ENCODE measurements at places on chromosomes 6 and 20. TPM values are rescaled to one million over a fixed set of nuclear protein-coding genes. Genes with fewer than 3 reads are reported as not detected.
A peak's percentile ranks its signal among the peaks of the same experiment; 100 is the strongest.

DNA sequence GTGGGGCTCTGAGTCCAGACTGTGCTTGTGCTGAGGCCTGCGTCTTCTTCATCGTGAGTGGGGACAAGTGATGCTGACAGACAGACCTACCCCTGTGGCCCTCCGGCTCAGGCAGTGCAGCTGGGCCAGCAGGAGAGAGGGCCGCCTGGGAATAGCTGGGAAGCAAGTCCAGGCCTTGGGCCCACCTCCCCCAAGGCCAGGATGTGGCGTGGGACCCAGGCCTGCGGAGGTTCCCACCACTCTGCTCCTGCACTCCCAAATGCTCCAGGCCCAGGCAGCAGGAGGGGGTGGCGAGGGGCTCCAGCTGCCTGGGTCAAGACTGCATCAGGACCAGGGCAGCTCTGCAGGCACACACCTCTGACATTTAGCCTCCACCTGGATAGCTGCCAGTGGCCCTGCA, 38.3 kb downstream of the DAAM2 start:
- no peaks in the 10 kb centered on the region for H3K4me1 ChIP-seq
- DNase-seq, result no peak
- no peak overlapping the region for H3K4me3 ChIP-seq
- H3K36me3 ChIP-seq, result no peaks in the 10 kb centered on the region
- no peaks in the 10 kb centered on the region for H3K27me3 ChIP-seq

DNA sequence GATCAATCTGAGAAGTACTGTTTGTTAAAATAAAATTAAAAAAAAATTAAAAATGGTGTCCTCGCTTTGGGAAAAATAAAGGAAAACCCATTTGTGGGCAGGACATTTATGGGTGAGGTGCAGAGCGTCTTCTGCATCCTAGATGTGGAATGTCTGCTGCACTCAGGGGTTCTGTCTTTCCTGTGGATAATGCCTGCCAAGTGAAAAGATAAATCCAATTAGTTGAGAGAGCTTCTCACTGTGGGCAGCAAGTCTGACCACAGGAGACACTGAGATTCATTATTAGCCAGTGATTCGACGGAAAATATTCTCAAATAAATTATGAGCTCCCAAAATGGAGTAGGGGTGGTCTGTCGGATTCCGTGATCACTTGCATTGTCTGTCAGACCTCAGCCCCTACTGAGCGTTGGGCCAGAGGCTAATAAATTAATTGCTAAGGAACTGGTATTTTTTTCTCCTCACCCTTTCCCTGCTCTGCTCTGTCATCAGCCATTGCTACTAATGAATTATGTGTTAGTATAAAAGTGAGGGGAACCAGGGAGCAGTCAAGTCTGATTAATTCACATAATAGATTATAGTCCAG, 10.0 kb downstream of the GMPR start:
- no peak overlapping the region for H3K27ac ChIP-seq
- no peak overlapping the region for H3K4me3 ChIP-seq
- no peaks in the 10 kb centered on the region for H3K36me3 ChIP-seq
- H3K4me1 ChIP-seq, result no peaks in the 10 kb centered on the region

RBM24 gene
- total RNA-seq, result not detected

DNA sequence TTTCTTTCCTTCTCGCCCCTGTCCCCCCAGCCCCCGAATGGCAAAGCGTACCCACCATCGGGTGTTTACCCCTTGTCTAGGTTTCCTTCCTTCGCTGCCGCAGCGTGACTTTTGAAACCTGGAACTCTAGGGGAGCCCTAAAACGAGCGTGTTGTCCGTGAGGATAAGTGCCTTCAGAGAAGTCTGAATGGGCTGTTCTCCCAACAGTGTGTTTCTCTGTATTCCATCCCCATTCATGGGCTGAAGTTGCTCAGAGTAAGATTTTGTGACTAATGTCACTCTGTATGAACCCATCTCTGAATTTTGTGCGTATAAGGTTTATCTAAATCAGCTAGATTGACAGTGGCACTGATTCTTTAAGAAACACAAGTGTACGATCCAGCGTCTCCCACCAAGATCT, 949 bp downstream of the MACROD2 start:
- H3K4me3 ChIP-seq, result peak overlapping the region; percentile 97
- H3K27ac ChIP-seq, result peak overlapping the region; percentile 36
- H3K4me1 ChIP-seq, result peaks cover 7% of the 10 kb centered on the region
- no peaks in the 10 kb centered on the region for H3K27me3 ChIP-seq
- no peak for DNase-seq

- H3K27me3 ChIP-seq, result no peaks in the 10 kb centered on the region
- H3K4me3 ChIP-seq, result no peak overlapping the region
- no peak for DNase-seq
- no peak overlapping the region for H3K27ac ChIP-seq
- no peaks in the 10 kb centered on the region for H3K36me3 ChIP-seq
Observed at GRCh38 chr6:19320111-19320581, 517.0 kb upstream of the ID4 start.

- no peaks in the 10 kb centered on the region for H3K27me3 ChIP-seq
- H3K4me3 ChIP-seq, result no peak overlapping the region
- peaks cover 9% of the 10 kb centered on the region for H3K4me1 ChIP-seq
- H3K27ac ChIP-seq, result no peak overlapping the region
- no peaks in the 10 kb centered on the region for H3K36me3 ChIP-seq
Observed at GRCh38 chr20:53672484-53673129, 79.0 kb upstream of the ZNF217 start.

DNA sequence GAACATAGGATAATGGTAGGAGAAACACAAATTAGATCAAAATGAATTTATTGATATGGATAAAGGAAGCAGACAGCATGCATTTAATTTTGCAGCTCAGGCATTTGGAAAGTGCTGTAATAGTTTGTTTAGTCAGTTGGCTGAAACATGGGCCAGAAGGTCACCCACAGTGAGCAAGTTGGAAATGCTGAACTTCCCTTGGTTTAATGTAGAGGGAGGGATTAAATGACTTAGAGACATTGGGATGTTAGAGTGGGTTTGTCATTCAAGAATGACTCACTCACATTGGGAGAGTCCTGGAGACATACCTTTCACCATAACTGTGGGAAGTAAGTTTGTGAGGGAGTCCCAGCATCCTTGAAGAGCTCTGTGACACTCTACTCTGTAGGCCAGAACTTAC, 231.5 kb upstream of the PLCB4 start:
- H3K4me1 ChIP-seq, result peaks cover 16% of the 10 kb centered on the region
- no peak overlapping the region for H3K4me3 ChIP-seq
- no peak for DNase-seq

DNA sequence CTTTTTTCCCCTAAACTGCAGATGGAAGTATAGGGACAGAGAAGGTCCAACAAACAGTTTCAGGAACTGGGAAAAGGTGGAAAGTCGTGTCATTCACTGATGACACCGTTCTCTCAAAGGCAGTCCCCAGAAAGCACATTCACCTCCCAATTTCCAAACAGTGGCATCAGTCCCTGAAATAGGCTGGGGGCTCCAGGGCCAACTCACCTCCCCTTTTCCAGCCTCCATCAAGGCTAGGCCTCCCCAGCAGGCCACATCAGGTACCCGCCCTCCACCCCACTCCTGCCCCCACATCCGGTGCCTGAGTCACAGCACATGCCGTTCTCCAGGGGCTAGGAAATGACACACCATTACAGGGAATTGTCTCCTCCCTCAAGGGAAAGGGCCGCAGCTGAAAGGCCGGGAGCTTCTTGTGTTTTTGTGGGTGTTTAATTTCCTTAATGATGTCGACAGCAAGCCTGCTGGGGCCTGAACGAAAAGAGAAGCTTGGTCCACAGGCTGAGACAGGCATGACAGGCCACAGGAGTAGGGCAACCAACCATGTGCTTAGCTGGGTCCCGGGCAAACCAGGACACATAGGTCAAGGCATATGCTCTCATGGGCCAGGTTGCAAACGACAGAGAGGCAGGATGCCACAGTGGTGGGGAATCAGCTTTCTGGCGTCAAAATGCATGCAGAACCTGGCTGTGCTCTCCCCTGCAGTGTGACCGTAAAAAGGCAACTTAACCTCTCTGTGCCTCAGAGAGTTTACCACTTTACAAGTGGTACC, 39.2 kb downstream of the ZMYND8 start:
- no peaks in the 10 kb centered on the region for H3K27me3 ChIP-seq
- H3K4me3 ChIP-seq, result no peak overlapping the region
- peaks cover 97% of the 10 kb centered on the region for H3K4me1 ChIP-seq
- no peak for DNase-seq
- peak overlapping the region; percentile 97 for H3K27ac ChIP-seq

EFCAB8 gene
- total RNA-seq, result 2.0 TPM

- no peaks in the 10 kb centered on the region for H3K4me1 ChIP-seq
- H3K4me3 ChIP-seq, result no peak overlapping the region
- no peaks in the 10 kb centered on the region for H3K27me3 ChIP-seq
- DNase-seq, result no peak
- no peak overlapping the region for H3K27ac ChIP-seq
Observed at GRCh38 chr6:12849809-12850198, 133.2 kb downstream of the PHACTR1 start.

- no peak overlapping the region for H3K4me3 ChIP-seq
- no peaks in the 10 kb centered on the region for H3K27me3 ChIP-seq
- no peaks in the 10 kb centered on the region for H3K36me3 ChIP-seq
- no peak for DNase-seq
Observed at GRCh38 chr6:2468601-2468955, 223.2 kb upstream of the GMDS start.

PDE10A gene
- 3.4 TPM for total RNA-seq

LHFPL5 gene
- not detected for total RNA-seq

DNA sequence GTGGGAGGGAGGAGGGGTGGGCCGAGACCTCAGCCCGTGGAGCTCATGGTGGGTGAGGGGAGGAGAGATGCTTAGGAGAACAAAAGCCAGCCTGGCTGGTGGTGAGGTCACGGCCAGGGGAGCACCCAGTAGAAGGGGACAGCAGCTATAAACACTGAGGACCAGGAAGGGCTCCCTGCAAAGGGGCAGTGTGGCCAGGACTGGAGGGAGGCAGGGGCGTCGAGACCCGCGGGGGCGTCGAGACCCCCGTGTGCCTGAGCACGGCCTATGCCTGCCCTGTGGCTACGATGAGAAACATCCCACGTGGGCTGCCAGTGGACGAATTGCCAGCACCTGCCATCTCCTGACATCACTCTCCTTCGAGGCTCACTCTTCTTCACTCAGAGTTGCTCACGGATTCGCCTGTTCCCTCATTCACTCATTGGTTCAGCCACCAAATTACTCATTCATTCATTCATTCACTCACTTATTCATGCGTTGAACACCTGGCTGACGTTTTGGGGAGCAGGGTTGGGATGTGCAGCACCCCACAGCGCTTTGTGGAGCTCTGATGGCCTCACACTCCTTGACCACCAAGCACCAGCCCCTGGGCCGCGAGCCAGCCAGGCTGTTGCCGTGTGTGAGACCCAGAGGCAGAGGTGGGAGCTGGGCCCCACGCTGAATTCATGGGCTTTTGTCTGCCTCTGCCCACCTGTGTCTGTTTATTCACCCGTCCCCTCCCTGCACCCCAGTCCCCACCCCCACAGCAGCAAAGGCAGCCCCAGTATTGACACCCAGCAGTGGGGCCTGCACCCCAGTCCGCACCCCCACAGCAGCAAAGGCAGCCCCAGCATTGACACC, 61.2 kb upstream of the BHLHE23 start:
- no peaks in the 10 kb centered on the region for H3K4me1 ChIP-seq
- no peaks in the 10 kb centered on the region for H3K36me3 ChIP-seq
- DNase-seq, result no peak
- no peaks in the 10 kb centered on the region for H3K27me3 ChIP-seq

DNA sequence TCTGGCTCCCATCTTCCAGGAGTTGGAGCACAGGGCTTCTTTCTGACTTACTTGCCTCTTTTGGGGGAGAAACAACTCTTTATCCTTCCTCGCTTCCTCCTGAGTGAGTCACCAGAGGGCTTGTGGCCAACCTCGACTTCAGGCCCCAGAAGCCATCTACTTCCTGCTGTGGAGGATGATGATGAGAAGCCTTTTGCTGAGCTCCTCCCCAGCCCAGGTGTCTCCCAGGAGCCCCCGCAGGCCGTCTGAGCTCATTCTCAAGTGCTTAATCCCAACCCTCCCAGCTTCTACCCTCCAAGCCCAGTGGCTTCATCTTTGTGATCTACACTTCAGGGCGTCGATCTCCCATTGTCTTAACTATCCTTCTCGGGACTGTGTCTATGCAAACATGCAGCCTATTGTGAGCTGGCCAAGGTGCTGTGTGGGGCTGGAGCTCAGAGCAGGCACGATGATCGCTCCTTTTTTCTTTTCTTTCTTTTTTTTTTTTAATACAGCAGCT, 27.9 kb downstream of the SDCBP2 start:
- no peaks in the 10 kb centered on the region for H3K27me3 ChIP-seq
- no peaks in the 10 kb centered on the region for H3K36me3 ChIP-seq
- H3K27ac ChIP-seq, result no peak overlapping the region
- no peaks in the 10 kb centered on the region for H3K4me1 ChIP-seq
- H3K4me3 ChIP-seq, result no peak overlapping the region

TFAP2D gene
- total RNA-seq, result not detected

DNA sequence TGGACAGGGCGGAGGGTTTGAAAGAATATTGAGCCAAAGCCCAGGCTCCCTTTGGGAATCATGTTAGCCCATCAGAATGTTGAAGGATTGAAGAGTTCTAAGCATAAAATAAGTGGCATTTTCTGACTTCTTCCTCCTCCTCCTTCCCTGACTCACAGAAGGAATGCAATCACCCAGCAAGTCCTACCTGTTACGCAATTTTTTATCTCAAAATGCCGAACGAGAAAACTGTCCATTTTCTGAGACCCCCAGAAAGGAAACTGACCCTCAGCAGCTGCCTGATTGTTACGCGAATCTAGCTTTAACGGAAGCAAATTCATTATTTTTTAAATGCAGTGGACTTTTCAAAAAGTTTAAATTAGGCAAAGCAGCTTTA, 4.7 kb upstream of the DNAJC5 start:
- peak overlapping the region; percentile 5 for H3K27ac ChIP-seq
- no peak for DNase-seq
- H3K27me3 ChIP-seq, result no peaks in the 10 kb centered on the region
- H3K36me3 ChIP-seq, result peaks cover 16% of the 10 kb centered on the region

All from Caco-2 (cell line).